Activated T-cell treated with anti-CD3 and anti-CD28 coated beads, Interleukin-2, amount 50 U/mL, for 72 hours (primary cell): ENCODE measurements at places on chromosomes 3 and 15. TPM values are rescaled to one million over a fixed set of nuclear protein-coding genes. Genes with fewer than 3 reads are reported as not detected.

FSIP1 gene
- 0.58 TPM for total RNA-seq

DNA sequence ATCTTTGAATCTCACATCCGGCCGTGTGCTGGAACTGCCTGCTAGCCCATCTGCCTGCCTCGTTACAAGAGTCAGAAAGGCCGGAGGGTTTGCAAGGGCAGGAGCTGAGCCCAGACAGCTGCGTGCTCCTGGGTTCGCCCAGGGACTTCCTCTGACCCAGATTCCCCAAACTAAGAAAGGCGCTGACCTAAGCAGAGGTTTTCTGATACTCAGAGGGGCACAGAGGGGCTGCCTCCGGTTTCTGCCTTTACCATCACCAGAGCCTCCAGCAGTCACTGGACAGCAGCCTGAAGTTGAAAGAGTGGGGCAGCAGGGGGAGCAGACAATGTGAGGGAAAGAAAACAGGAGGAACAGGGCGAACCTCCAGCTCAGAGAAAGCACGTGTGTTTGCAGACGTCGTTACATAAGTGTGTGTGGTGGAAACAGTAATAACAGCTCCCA, 33.4 kb upstream of the RAD18 start:
- H3K4me1 ChIP-seq: no peaks in the 10 kb centered on the region
- H3K36me3 ChIP-seq: no peaks in the 10 kb centered on the region
- H3K4me3 ChIP-seq: no peak overlapping the region
- H3K27ac ChIP-seq: no peak overlapping the region
- DNase-seq: no peak
- no peaks in the 10 kb centered on the region for H3K27me3 ChIP-seq

- H3K36me3 ChIP-seq: no peaks in the 10 kb centered on the region
- H3K27ac ChIP-seq: no peak overlapping the region
- no peak for DNase-seq
- H3K4me1 ChIP-seq: no peaks in the 10 kb centered on the region
Observed at GRCh38 chr15:55816017-55816416, 73.1 kb upstream of the PRTG start.

DNA sequence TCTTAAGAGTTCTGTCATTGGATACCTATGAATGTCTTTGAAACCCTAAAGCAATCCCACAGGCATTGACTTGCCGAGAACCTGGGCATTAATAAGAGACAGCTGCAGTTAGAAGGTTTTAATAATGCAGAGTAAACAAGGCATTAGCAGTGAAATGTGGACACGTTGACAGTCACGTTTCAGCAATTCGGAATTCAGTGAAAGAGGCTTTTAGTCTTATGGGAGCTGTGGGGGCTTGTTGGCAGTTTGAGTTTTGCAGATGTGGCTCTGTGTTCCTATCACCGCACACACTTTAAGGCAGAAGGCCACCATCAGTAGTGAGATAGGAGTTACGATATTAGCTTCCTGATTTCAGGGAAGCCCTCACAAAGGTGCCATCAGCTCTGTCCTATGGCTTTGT, 145.2 kb upstream of the NUDT16 start:
- H3K4me1 ChIP-seq: no peaks in the 10 kb centered on the region
- no peaks in the 10 kb centered on the region for H3K36me3 ChIP-seq
- H3K4me3 ChIP-seq: no peak overlapping the region
- no peaks in the 10 kb centered on the region for H3K27me3 ChIP-seq
- no peak overlapping the region for H3K27ac ChIP-seq

DNA sequence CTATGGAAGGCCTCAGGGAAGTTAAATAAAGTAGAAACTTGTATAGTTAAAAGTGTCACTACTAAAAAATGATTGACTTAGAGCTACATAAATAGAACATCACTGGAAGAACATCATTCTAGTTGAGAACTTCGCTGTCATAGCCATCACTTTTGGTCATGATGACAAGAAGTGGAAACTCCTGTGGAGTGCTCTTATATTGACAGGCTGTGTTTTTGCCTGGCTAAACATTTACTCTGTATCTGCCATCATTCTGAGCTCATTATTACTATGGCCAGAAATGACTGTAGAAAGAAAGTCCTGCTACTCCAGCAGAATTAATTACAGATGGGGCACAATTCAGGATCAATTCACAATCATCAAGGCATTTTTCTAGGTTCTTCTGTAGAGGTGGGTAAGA, 165.1 kb upstream of the GOLIM4 start:
- no peak overlapping the region for H3K4me3 ChIP-seq
- H3K36me3 ChIP-seq: no peaks in the 10 kb centered on the region
- no peak overlapping the region for H3K27ac ChIP-seq
- peaks cover 5% of the 10 kb centered on the region for H3K27me3 ChIP-seq
- H3K4me1 ChIP-seq: no peaks in the 10 kb centered on the region

DZIP1L gene
- total RNA-seq: 0.23 TPM

MCF2L2 gene
- total RNA-seq: 7.6 TPM

DNA sequence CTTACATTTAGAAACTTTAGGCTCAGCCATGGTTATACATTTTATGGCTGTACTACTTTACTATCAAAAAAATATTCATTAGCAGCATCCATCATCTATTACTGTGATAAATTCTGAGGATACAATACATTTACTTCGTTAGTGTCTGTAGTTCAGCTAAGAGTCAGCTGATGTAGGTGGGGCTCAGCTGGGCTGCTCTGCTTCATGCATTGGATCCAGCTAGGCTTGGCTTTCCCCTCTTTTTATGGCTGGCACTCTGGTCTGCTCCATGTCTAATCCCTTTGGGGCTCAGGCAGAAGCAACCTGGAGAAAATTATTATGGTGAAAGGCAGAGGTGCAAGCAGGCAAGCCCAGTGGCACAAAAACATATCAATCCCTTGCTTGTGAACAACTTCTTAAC, 930.1 kb upstream of the NR2F2 start:
- H3K36me3 ChIP-seq: no peaks in the 10 kb centered on the region
- no peaks in the 10 kb centered on the region for H3K4me1 ChIP-seq
- no peak for DNase-seq
- no peak overlapping the region for H3K4me3 ChIP-seq
- H3K27ac ChIP-seq: no peak overlapping the region
- H3K27me3 ChIP-seq: peaks cover 26% of the 10 kb centered on the region

- H3K4me3 ChIP-seq: no peak overlapping the region
- no peak for DNase-seq
Observed at GRCh38 chr3:38970851-38971638, 80.7 kb downstream of the SCN11A start.

DNA sequence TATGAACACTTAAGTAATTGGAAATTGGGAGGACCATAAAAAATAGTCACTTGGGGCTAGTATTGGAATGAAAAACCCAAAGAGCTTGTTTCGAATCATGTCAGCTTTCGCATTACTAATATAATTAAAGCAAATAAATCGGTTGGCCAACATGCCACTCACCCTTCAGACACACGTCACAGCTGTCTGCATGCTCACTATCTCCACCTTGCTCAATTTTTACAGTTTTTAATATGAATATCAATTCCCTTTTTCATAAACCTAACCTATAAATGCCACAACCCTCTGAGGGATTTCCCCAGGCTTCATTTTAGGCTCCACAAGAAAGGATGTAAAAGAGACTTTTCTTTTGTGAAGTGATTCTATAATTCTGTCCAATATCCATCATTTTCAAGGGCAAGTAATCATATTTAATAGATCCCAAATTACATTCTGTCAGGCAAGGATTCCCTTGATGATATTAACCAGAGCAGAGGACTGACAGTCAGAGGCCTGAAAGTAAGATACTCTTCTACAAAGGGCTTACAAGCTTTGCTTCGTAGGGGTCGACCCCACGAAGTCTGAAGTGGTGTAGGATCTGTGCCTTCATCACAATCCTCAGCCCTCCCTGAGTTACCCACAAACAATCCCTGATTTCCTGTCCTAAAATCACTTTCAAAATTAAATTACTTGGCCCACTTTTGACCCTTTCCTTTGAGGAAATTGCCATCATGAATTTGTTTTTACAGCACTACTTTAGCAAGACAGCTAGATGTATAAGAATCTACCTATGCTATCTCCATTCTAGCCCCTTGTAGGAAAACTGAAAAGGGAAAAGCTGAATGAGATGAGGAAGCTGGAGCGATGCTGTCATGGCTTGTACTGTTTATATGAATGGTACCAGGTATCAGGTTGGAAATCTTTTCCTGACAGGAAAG, 44.5 kb downstream of the NANOGP8 start:
- H3K36me3 ChIP-seq: no peaks in the 10 kb centered on the region
- H3K4me3 ChIP-seq: no peak overlapping the region
- no peaks in the 10 kb centered on the region for H3K27me3 ChIP-seq
- no peak for DNase-seq
- peaks cover 6% of the 10 kb centered on the region for H3K4me1 ChIP-seq
- H3K27ac ChIP-seq: no peak overlapping the region

- no peaks in the 10 kb centered on the region for H3K4me1 ChIP-seq
- H3K27ac ChIP-seq: no peak overlapping the region
- peaks cover 66% of the 10 kb centered on the region for H3K27me3 ChIP-seq
- DNase-seq: no peak
- H3K4me3 ChIP-seq: no peak overlapping the region
Observed at GRCh38 chr3:149663966-149664365, 6.1 kb upstream of the WWTR1 start.

DNA sequence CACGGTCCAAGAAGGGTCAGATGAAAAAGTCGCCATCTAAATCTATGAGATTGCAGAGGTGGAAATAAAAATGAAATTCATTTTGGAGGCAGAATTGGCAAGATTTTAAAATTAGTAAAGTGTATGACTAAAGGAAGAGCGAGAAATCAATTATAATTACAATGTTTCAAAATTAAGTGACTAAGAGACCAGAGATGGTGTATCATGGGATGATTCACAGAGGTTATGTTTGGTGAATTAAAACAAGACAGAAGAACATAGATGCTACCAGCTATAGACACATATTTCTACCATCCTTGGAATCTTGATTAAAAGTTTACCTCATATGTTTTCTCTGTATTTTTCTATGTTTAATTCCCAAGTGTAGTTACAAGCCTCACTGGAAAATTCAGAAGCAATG, 308.9 kb upstream of the DNAJC19 start:
- no peaks in the 10 kb centered on the region for H3K36me3 ChIP-seq
- no peaks in the 10 kb centered on the region for H3K27me3 ChIP-seq
- no peak for DNase-seq

DNA sequence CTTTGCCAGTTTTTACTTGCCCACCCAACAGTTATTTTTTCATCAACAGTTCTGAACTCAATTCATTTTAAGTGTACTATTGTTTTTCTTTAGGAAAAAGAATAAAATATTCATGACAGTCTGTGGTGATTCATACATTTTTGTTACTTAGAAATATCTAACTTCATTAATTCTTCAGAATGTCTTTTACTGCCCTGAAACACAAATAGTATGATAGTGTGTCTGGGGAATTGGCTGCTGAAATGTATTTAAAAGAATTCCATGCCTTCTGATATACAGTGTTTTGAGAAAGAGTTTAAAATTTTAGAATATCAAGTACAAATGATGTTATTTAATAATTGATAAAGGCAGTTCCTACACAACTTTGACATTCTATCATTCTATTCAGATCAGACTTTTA, 854.1 kb downstream of the NAALADL2 start:
- H3K36me3 ChIP-seq: no peaks in the 10 kb centered on the region
- no peaks in the 10 kb centered on the region for H3K4me1 ChIP-seq
- H3K27me3 ChIP-seq: no peaks in the 10 kb centered on the region
- H3K4me3 ChIP-seq: no peak overlapping the region

GRCh38 chr3:177563243-177563780, 366.0 kb upstream of the TBL1XR1 start:
- no peak for DNase-seq
- H3K27me3 ChIP-seq: no peaks in the 10 kb centered on the region
- H3K4me3 ChIP-seq: no peak overlapping the region
- no peaks in the 10 kb centered on the region for H3K4me1 ChIP-seq
- no peak overlapping the region for H3K27ac ChIP-seq
- no peaks in the 10 kb centered on the region for H3K36me3 ChIP-seq

NSMCE3 gene
- total RNA-seq: 11.5 TPM

DNA sequence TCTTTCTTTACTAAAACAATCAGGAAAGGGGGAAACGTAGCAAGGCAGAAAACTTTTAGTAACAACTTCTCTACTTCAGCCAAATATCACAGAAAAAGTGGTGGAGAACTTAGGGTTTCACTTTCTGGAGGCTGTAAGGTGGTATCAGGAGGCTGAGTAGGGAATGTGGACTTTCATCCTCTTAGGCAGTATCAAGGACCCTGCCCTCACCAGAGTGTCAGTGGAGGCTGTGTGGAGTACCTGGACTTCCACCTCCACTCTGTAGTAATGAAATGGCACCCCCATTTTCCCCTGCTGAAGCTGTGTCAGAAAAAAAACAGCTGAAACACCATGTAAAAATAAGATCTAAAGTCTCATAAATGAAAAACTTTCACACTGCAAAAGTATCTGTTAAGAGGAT, 11.2 kb upstream of the HHLA2 start:
- no peak for DNase-seq
- no peaks in the 10 kb centered on the region for H3K27me3 ChIP-seq
- peaks cover 5% of the 10 kb centered on the region for H3K36me3 ChIP-seq
- H3K4me3 ChIP-seq: no peak overlapping the region
- peaks cover 31% of the 10 kb centered on the region for H3K4me1 ChIP-seq
- no peak overlapping the region for H3K27ac ChIP-seq

DNA sequence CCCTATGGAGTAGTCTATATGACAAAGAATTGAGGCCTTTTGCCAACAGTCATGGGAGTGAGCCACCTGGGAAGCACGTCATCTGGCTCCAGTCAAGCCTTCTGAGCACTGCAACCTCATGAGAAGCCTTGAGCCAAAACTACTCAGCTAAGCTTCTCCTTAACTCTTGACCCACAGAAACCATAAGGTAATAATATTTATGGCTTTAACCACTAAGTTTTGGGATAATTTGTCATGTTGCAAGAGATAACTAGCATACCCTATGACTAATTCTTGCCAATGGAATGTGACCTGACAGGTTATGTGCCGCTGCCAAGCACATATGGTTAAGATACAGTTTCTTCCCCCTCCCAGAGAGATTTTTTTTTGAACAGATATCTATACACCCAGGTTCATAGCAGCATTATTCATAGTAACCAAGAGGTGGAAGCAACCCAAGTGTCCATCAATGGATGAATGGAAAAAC, 11.8 kb upstream of the SLC6A11 start:
- H3K36me3 ChIP-seq: no peaks in the 10 kb centered on the region
- H3K27ac ChIP-seq: no peak overlapping the region
- no peaks in the 10 kb centered on the region for H3K4me1 ChIP-seq
- DNase-seq: no peak

- H3K27me3 ChIP-seq: peaks cover 17% of the 10 kb centered on the region
- no peak for DNase-seq
- no peaks in the 10 kb centered on the region for H3K36me3 ChIP-seq
Observed at GRCh38 chr3:39638301-39638700, 170.8 kb downstream of the MOBP start.

DNA sequence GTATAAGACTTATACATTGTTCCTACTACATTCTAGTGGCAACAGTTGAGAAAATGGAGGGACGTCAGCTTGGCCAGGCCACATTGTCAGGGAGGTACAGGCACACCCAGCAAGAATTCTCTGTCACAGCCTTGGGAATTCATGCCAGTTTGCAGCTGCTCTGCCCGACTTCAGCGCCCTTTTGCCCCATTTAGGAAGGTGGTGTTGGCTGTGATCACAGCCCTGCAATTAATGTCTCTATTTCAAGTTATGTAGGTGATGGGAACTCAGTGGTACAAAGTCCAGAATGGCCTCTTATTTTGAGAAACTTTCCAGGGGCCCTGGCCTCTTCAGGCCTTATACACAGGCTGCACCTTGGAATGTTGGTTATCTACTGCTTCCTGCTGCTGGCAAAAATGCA, 26.7 kb downstream of the AMOTL2 start:
- no peak overlapping the region for H3K27ac ChIP-seq
- H3K36me3 ChIP-seq: no peaks in the 10 kb centered on the region
- peaks cover 5% of the 10 kb centered on the region for H3K27me3 ChIP-seq
- H3K4me3 ChIP-seq: no peak overlapping the region
- peaks cover 7% of the 10 kb centered on the region for H3K4me1 ChIP-seq
